ENCODE measurements at places on chromosomes 2 and 18.
A peak's percentile ranks its signal among the peaks of the same experiment; 100 is the strongest.

GRCh38 chr2:181682026-181682789 lies 1.9 kb upstream of the NEUROD1 start:
- no peak for DNase-seq

DNA sequence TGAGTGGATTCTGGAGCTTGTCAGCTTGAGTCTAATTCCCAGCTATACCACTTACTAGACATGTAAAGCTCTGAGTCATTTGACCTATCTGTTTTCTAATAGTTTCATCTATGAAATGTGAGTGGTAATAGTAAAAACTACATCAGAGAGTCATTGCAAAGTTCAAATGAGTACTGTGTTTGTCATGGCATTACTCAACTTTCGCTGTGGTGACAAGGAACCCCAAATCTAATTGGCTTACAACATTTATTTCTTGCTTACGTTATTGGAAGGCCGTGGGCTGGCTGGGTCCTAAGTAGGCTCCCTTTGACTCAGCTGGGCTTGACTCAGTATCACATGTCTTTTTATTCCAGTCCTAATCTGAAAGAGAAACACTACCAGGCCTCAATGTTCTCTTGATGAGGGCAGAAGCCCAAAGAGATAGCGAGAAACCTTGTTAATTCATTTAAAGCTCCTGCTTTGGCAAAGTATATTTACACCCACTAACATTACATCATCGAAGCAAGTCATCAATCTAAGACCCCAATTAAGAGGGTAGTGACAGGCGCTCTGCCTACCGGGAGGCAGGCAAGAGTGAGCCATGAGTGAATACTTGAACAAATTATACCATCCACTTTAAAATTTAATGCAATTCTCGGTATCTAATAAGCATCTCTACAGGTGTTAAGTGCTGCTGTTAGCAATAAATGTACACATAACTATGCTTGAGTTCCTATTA lies 431.8 kb upstream of the SPHKAP start:
- DNase-seq: peak; percentile 7

GRCh38 chr2:169806586-169806985 lies 7.9 kb downstream of the SSB start:
- no peak for DNase-seq

GRCh38 chr2:47271054-47272000 lies 116.2 kb upstream of the STPG4 start:
- no peak for DNase-seq

- no peak for DNase-seq
Observed at GRCh38 chr2:160207271-160207670, 7.2 kb upstream of the ITGB6 start.

DNA sequence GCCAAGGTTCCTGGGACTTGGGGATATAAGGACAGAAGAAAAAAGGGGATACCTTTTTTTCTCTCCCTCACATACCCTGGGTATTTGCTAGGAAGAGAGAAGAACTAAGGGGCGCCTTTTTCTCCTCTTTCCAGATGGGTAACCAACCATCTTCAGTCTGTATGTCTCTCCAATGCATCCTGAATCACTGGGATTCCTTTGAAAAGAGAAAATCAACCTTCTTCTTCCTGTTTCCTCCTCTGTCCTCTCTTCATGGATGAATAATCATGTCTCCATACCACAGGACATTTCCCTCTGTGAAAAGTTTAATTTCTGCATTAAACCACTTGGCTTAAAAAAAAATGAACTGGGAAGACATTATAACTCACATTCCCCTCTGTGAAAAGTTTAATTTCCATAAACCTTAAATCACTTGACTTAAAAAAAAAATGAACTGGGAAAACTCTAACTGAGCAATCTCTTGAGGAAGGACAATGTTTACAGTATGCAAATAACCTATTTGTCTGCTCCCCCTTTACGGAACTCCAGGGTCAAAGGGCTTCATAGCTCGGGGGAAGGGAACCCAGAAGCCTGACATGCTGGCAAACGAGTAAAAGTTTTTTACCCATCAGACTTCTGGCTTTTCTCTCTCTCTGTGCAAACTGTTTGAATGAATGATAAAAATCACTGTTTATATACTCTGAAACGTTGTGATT lies 56.7 kb upstream of the FAM98A start:
- DNase-seq: no peak

- no peak for DNase-seq
Observed at GRCh38 chr2:42874949-42875801, 82.8 kb upstream of the HAAO start.

- DNase-seq: peak; percentile 29
Observed at GRCh38 chr2:45329045-45329677, 281.9 kb downstream of the SRBD1 start.

DNA sequence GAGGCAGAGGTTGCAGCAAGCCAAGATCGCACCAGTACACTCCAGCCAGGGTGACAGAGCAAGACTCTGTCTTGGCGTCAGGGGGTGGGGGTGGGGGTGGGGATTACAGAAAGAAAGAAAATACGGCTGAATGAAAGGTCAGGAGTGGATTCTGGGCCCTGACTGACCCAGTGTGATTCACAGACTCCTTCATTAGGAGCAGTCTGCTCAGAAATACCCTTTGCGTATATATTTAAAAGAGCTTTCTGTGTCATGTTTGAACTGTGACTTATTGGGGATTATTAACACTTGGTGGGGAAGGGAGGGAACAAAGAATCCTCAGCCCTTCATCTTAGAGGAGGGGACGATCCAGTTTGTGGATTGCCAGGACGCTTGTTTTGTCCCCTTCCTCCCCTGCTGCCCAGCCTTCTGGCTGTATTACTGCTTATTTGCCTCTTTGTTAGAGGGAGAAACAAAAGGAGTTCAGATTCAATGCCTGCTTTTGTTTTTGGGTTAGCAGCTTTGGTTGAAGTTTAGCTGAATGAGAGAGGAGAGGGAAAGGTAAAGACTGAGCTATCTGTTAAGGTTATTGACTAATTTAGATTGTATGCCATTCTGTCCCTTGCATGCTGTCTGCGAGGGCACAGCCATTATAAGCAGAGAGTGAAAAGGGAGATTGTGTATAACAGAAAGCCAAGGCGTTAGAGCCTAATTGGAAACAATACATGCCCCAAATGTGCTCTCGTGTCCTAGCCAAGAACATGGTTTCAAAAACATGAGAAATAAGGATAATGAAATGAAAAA lies 118.3 kb downstream of the FMNL2 start:
- no peak for DNase-seq

GRCh38 chr2:70747284-70747683 lies 20.7 kb downstream of the ADD2 start:
- no peak for DNase-seq

All from HCT116 (cell line).